Tibial artery (tissue), 4 donors: ENCODE measurements at places on chromosomes 3 and 15.
A peak's percentile ranks its signal among the peaks of the same experiment; 100 is the strongest.

DNA sequence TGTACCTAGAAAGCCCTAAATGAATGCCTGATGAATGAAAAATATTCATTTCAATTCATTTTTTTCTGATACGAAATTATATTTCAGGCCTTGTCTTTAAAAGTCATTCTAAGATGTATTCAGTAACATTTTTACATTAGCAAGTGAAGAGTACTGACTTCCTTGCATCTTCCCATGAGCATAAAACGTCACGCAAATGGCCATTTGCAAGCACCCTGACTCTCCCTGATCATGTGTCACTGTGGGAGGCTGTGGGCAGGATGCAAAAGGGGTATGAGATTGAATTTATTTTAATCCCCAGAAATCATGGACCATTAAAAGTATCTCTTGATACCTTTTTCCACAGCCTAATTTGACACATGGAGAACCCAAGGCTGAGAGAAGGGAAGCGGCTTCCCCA is 105.0 kb downstream of the BDH1 start:
- no peak for DNase-seq

GRCh38 chr3:77814845-77815244 is 774.9 kb downstream of the ROBO2 start:
- no peak for DNase-seq

DNA sequence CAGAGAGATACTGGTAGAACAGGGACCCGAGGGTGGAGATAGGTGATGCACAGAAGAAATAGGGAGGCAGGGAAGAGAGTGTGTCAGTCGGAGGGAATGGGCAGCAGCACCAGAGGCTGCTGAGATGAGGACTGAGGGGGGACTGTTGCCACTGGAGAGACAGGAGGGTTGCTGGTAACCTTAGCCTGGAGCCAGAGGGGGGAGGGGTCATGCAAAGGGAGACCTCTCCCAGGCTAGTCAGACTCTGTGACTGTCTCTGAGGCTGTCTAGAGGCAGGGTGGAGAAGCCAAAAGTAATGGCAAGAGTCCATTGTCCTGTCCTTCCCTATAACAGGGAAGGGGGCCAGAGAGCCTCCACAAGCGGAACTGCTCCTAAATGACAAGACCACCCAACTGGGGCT is 2.1 kb upstream of the DLEC1 start:
- DNase-seq = no peak

- no peak for DNase-seq
Measured at GRCh38 chr3:197125636-197126035, 96.0 kb upstream of the MELTF start.

DNA sequence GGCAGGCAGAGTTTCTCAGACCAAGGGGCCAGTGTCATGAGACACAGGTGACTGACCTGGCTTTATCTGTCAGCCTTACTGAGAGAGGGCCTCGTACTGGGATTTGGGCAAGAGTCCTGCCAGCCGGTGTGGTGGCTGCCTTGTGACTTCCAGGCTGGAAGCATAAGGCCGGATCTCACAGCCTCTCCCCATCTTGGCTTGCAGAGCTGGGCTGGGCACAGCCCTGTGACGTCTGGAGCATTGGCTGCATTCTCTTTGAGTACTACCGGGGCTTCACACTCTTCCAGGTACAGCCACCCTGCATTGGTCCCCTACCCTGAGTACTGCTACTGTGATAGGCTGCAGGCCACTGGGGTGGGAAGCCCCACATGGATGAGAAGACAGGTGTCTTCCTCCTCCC is 12.1 kb downstream of the CLK3 start:
- DNase-seq = no peak

DNA sequence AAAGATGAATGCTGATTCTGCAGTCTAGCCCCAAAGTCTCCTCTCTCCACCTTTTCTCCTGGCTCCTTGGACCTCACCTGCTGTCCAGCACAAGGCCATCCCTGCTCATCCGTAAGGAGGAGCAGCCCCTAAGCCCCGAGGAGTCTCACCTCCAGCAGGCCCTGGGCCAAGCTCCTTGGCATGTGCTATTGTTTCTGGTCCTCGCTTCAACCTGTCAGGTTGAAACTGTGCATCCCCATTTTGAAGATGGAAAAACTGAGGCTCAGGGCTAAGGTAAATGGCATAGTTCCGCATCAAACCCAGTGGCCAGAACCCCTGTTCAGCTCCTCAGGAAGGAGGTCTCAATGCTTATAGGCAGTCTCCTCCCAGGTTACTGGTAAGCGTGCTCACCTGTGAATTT is 26.1 kb downstream of the CHDH start:
- peak; percentile 37 for DNase-seq

DNA sequence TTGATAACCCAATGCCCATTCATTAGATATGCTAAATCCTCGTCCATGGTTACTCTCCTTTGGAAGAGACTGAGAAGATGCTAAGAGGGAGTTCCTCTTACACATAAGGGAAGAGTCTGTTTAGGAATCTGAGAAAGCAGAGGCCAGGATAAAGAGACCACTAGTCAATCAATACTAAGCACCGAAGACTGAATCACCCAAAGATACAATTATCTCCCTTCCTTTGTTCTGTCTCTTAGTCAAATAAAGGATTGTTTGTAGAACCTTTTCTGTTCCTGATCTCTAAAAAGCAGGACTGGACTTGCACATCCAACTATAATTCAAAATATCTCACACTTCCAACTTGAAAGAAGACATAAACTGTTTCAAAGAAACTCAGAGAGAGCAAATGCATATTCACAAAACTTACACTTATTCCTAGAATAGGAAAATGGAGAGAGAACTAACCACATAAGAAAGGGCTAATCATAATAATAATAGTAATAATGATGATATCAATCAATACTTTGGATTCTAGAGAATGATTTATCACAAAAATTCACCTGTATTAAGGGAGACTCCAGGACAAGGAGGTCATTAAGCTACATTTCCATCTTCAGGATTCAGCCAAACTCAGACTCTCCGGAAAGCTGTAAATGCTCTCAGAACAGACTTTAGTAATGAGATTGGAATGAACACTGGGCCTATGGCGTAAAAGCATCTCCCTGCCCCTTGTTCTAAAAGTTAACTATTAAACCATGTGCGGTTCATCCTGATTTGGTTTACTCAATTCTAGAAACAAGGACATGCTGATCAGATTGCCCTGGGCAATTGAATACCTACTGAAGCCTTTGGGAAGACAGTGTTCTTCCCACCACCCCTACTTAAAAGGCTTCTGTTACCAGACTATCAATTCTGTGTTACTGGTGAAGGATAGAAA is 401.5 kb downstream of the ZBTB20 start:
- no peak for DNase-seq

DNA sequence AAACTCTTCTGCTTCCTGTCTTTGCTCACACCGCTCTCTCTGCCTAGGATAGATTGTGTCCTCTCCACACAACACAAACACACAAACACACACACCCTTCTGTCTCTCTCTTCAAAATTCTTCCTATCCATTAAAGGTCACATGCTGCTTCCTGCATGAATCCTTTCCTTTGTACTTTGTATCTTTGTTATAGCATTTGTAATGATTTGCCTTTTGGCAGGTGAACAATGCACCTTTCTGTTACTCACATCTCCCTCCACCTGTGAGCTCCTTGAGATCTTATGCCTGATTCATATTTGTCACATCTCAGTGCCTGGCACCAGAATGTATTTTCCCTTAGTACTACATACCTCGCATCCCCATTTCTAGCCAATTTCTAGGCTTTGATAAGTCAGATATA is 251.4 kb upstream of the UMPS start:
- DNase-seq = no peak

DNA sequence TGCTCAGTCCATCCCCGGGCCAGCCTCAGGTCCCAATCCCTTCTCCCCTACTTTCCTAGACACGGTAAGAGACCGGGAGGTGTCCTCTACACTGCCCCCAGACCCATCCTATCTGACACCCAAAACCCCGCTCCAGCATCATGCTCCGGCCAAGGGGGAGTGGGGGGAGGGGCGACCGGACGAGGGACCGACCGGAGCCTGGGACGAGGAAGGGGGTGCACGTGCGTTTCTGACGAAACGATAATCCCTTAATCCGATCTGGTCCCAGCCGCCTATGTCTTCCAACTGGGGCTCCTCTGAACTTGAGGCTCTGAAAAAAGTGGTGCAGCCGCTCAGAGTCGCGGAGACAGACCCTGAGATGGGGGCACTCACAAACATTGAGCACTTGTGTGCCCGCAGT is 494 bp downstream of the CPLX3 start:
- DNase-seq = no peak

DNA sequence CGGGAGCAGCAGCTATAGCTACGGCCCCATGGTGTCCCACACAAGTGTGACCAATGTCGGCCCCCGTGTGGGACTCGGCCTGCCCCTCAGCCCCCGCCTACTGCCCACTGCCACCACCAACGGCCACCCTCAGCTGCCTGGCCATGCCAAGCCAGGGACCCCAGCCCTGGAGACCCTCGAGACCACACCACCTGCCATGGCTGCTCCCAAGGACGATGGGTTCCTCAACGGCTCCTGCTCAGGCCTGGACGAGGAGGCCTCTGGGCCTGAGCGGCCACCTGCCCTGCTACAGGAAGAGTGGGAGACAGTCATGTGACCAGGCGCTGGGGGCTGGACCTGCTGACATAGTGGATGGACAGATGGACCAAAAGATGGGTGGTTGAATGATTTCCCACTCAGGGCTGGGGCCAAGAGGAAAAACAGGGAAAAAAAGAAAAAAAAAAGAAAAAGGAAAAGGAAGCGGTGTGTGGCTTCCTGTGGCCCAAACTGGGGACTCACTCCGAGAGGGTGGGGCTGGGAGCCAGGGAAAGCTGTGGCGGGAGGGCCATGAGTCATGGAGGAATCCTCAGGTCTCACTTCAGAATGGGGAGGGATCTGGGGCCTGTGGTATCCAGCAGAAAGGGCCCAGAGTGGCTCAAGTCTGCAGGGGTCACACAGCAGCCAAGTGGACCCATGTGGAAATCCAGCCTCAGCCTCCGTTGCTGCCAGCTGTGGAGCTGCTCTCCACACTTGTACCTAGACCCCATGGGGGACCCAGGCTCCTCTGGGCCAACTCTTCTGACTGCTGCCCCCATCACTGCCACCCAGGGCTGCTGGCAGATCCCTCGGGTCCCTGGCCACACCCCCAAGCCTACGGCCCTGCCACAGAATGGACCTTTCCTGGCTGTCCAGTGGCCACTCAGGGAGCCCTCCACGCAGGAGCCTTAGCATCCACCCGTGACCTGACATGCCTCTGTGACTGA is 26.1 kb downstream of the PTH1R start:
- DNase-seq = peak; percentile 65
